Mucosa of gallbladder (tissue), 1 donor: ENCODE measurements at places on chromosomes 5 and 9. TPM values are rescaled to one million over a fixed set of nuclear protein-coding genes. Genes with fewer than 3 reads are reported as not detected.

HSPB3 gene
- total RNA-seq = 0.46 TPM

MRPL22 gene
- total RNA-seq = 26.2 TPM

IGFBPL1 gene
- 6.3 TPM for total RNA-seq

NUDT2 gene
- 25.5 TPM for total RNA-seq
